ENCODE measurements at places on chromosomes 12 and 14.

GRCh38 chr12:45775465-45775864 is 46.0 kb downstream of the ARID2 start:
- no peak for DNase-seq

GRCh38 chr12:96185914-96186313 is 8.3 kb upstream of the ELK3 start:
- no peak for DNase-seq

DNA sequence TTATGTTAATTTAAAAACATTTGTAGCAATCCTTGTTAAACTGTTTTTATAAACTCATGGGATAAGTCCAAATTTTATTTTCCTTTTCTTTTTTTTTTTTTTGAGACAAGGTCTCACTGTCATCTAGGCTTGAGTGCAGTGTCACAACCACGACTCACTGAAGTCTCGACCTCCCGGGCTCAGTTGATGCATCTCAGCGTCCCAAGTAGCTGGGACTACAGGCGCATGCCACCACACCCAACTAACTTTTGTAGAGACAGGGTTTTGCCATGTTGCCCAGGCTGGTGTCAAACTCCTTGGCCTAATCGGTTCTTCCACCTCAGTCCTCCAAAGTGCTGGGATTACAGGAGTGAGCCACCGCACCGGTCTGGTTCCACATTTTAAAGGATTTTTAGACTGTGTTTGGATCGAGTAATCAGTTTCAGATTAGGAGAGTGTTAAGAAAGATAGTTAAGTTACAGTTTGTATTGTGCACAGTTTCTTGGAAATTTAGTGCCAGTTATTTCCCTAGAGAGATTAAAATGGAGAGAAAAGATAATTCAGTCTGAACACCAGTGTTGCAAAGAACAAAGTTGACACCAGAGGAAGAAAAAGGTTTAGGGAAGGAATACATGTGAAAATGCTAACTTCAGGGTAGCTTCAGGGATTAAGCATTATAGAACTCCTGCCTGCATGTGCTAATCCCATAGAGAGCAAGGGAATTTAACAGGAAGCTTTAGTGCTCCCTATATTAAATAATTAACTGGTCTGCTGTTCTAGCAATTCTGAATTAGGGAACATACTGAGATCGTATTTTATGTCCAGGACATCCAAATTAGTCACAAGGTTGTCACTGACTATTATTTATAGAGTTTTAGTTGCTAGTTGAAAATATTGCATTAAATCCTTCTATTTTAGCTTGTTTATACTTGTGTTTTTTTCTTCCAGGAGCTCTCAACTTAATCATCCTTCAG is 10.1 kb downstream of the RAP1B start:
- DNase-seq, result no peak

- no peak for DNase-seq
These were observed 133.6 kb upstream of the SSTR1 start for GRCh38 chr14:38074081-38074480.

DNA sequence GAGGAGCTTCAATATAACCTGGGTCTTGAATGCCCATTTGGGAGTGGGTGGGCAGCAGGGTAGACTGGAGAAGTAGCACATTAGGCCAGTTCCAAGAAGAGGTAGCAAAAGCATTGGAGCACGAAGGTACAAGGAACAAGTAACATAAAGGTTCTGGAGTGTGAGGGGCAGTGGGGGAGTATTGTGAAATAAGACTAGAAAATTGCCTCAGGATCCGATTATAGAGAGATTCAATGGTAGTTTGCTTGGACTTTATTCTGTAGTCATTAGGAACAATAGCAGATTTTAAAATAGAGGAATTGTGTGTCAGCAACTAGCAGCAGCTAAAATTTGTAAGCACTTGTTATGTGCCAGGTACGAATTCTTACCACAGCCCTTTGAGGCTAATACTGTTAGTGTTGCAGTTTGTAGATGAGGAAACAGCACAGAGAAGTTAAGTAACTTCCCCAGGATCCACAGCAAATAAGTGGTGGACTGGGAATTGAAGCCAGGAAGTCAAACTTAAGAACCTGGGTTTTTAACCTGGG is 61.8 kb downstream of the PPFIBP1 start:
- no peak for DNase-seq

- DNase-seq, result no peak
These were observed 9.5 kb downstream of the HSD17B6 start for GRCh38 chr12:56772625-56773024.

DNA sequence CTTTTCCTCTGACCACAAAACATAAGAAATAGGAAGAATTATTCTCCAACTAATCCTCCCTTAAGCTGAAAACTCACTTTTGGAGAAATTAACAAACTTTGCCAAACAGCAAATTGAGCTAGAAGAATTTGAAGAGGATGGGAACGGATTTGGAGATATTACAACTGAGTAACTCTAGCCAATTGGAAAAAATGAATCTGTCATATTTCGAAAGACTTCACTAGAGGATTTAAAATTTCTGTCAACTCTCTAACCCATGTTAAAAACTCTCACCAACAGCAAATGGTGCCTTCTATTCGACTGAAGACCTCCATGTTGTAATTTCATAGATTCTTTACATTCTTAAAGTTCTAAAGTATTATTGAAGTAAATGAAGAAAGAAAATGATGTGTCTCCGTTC is 414.2 kb downstream of the RMST start:
- no peak for DNase-seq

GRCh38 chr12:25382311-25383106 is 131.8 kb upstream of the KRAS start:
- no peak for DNase-seq

DNA sequence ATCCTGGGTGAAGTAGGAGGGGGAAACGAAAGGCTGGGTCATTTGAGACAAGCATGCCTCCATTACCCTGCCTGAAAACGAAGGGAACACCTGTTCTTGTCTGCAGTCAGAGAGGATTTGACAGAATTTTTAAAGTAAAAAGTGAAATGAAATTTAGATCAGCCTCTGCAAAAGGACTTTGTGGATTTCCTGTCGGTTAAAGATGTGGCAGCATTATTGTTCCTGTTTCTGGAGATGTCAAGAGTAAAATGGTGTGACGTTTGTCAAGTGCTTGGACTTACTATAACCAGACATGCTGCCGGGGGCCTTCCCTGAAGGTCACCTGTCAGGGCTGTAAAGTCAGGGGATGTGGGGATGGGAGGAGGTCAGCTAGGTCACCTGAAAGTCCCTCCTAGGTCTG is 32.0 kb downstream of the NRXN3 start:
- DNase-seq, result peak; percentile 93

DNA sequence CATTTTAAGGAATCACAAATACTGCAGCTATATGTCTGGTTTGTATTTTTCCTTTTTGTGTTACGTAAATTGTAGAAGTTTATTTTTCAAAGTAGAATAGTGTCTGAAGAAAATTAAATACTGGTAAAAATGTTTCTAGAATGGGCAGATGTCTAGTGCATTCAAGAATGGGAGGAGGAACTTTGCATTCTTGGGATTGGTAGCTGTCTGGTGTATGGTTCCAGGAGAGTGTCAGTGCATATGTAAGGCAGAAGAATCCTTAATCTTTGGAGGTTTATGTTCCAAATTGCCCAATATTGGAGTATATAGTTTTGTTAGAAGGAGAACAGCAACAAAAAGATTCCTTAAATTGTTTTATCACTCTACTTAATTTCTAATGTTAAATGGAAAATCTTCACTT is 13.5 kb downstream of the PAPOLA start:
- DNase-seq, result no peak

DNA sequence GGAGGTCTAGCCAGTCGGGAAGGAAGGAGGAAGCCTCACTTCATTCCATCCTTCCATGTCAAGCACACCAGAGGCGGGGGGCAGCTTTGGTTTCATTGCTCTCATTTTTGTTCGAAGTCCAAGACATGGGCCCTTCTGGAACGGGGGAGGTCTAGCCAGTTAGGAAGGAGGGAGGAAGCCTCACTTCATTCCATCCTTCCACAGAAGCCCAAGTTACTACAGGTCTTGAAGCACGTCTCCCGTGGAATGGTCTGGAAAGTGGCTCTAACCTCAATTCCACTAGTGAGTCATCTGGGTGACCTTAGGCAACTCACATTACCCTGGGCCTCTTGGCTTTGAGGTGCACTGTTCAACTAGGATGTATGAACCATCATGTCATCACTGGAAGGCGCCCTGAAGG is 156.3 kb downstream of the NTF3 start:
- DNase-seq, result peak; percentile 12

- DNase-seq, result no peak
These were observed 65.5 kb downstream of the C12orf56 start for GRCh38 chr12:64325055-64325454.

DNA sequence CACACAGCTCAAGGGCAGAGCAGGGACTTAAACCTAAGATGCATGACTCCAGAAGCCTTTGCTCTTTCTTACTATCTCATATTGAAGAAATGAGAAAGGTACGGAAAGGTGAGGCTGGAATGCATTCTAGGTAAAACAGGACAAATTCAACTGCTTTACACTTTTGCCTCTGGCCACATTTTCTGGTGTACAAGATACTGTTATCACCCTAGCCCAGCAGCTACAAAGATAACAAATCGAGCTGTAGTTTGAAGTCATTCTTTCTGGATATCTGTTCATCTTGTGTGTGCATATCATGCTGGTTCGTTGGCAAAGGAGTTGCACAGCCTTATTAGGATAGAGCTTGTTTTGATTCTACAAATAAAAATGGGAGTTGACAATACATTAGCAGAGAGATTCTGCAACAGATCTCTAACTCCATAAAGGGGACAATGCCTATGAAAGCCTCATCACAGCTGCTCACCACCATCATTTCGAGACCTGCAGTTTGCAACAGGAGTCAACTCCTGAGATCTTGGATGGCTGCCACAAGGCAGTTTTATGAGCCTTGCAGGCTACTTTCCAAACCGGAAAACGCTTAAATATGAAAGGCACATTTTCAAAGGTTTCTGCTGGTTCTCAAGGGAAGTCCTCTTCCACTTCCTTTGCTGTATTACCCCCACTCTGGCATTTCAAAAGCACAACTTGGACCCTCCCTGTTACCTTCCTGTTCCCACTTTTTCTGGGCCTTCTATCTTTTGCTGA is 64.9 kb downstream of the STXBP6 start:
- DNase-seq, result no peak

DNA sequence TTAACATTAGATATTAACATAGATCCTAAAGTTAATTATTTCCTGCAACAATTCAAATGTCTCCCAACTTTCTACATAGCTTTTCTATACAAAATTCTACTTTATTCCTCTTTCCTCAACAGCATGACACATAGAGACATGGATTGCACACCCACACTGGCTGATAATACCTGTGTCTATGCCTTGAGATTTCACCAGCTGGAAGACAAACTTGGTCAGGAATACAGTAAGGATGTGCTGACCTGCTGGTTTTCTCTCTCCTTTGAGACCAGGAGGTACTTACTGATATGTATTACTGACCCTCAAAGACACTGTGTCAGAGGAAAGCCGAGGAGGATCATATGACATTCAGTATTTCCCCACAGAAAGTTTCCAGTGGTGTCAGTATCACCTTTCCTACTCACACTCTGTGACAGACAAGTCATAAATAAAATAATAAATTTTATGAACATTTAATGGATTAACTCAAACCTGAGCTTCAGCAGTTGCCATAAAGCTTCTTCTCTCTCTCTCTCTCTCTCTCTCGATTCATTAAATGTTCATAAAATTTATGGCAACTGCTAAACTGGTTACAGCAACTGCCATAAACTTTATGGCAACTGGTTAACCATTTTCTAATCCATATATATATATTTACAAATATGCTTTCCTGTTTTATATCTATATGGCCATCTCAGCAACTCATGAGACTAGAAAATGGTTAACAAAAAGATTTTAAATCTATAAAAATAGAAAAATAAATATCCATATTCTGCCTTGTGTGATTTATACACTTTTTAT is 22.7 kb downstream of the EIF2S3B start:
- DNase-seq, result no peak

DNA sequence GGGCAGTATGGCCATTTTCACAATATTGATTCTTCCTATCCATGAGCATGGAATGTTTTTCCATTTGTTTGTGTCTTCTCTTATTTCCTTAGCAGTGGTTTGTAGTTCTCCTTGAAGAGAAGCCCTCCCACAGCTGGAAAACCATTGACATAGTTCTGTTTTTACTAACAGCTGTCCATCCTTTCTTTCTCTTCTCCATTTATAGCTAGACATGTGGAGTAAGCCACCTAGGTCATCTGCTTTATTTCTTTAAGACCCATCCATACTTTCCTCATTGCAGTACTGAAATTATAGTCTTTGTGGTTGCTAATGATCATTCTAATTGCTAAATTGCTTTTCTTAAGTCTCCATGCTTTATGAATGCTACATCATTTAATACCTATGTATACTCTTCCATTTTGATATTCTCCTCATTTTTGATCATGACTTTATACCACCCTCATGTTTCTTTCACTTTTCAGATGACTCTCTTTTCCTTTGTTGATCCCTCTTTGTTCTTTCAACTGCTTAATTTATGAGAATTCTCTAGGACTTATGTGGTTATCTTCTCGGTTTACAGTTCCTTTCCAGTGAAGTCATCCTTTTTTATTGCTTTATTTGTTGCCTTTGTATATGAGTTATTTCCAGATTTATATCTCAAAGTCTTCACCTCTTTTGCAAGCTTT is 114.2 kb downstream of the PCNX1 start:
- DNase-seq, result no peak

DNA sequence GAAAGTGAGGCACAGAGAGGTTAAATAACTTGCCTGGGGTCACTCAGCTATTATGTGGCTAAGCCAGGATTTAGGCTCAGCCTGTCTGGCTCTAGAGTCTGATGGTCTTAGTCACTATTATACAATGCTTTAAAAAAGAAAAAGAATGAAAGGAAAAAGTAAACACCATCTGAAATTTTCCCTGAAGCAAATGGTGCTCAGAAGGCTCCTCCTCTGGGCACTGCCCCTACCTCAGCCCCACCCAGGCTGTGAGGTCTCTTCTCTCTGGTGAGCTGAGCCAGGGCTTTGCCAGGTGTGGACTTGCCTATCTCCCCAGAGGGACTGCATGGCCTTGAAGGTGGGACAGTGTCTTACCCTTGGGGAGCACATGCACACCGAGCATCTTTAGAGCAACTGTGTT is 117.5 kb upstream of the DYRK2 start:
- no peak for DNase-seq

GRCh38 chr12:9120487-9121184 is 4.9 kb upstream of the A2M start:
- DNase-seq, result no peak

GRCh38 chr14:100599981-100600380 is 12.8 kb upstream of the BEGAIN start:
- DNase-seq, result peak; percentile 30

DNA sequence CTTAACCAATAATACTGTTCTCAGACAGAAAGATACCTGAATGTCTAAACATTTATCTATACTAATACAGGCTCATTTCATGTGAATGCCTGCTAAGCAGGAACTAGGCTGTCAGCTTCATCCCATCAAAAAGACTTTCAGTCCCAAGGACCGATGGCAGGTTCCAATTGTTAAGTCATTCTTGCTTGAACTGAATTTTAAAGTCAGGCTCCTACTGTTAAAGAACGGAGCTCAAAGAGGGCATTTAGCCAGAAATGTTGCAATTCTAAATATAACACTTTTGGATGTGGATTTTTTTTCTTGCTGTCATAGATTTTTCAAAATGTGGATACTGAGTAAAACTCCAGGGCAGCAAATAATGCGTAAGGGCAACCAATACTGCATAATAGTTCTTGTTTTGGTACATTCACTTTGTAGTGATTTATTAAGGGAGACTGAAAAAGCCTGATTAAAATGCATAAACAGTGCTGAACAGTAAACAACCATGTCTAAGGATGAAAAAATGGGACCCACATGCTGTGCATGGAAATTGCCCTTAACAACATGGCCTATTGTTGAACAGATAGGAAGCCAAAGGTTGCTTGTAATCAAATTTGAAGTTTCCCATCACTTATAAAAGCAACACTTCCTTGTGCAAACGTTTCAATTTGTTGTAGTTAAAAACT is 38.6 kb upstream of the DBX2 start:
- no peak for DNase-seq

GRCh38 chr14:70904373-70904772 is 2.9 kb upstream of the PCNX1 start:
- no peak for DNase-seq
